ENCODE measurements at places on chromosomes 2 and 18.

GRCh38 chr2:76270096-76270710 lies 559.5 kb upstream of the GCFC2 start:
- no peak for DNase-seq

GRCh38 chr2:149739171-149739882 lies 151.8 kb upstream of the MMADHC start:
- DNase-seq: no peak

DNA sequence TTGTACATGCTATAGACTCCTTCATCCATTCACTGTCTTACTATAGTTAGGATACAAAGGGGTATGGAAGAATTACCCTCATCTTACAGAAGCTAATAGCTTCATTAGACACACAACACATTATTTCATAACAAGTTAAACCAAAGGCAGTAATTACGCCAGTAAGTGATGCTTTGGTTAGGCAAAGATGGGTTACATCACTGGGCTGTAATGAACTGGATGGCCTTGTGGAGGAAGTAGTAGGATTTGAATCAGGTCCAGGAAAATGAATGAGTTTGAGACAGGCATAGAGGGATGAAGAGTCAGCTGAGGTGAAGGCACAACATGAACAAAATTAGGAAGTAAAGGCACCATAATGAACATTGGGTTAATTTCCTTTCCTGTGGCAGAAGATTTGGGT lies 80.1 kb downstream of the SOCS6 start:
- DNase-seq: no peak

GRCh38 chr2:134375935-134376334 lies 122.1 kb downstream of the MGAT5 start:
- DNase-seq: no peak

DNA sequence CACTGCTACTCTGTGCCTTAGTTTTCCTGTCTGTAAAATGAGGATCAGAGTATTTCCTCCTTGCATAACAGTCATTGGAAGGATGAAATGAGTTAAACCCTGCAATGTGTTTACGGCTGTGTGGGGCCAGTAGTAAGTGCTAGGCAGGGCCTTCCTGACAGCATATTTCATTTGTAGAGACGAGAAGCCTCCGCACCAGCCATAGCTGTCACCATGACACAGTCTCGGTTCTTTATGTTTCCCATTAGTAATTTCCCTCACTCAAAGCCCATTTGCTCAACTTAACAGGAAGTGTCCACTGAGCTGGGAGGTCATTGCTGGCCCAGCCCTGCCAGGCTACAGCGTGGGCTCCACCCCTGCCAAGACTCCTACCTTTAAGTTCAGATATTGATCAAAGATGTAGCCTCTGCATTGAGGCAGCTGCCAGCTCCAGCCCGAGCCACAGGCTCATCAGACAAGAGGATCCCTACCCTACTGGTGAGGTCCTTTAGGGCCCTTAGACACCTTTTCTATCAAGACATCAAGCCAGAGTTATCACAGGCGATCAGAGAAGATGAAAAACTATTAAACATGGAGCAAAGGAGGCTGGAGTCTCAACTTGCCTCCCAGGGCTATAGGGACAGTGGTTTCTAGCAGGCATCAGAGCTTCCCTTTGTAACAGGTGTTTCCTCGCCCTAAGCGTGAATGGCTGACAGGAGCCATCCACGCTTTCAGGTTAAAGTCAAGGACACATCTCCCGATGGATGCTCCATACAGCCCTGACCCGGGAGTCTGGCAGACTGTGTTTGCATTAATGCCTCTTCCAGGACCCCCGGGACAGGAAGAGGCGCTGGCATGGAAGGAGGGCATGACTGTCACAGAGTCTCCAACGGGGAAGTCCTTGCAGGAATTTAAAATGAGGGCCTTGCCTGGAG lies 251.7 kb downstream of the NDUFA10 start:
- DNase-seq: no peak

DNA sequence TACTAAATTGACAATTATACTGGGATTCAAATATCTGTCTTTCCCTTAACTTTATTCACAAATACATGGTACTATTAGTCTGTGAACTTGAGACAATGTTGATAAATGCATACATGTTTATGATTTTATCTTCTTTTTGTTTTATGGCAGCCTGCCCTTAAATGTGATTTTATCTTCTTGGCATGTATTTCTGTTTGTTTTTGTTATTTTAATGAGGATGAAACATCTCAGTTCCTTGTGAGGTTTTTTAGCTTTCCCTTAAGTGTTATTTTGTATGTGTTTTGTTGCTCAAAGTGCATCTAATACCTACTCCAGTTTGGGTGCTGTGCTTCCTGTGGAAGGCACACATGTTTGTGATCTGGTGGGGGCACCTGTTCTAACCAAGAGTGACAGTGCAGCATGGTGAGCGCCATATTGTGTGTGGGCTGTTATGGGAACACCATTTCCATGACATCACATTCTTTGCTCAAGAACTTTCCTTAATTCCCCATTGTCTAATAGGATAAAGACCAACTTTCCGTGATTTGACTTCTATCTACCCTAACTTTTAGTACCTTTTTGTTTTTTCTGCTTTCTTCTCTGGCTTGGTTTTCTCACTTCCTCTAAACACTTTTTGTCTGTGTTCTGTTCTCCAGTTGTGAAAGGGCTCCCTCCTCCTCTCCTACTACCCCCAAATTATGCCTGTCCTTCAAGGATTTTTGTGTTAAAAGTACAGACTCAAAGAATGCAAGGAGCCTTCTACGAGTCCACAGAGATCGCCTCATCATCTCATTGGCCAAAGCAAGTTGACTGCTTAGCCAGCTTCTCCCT lies 162.1 kb upstream of the TTC39C start:
- no peak for DNase-seq

- DNase-seq: no peak
Measured at GRCh38 chr2:191222507-191222906, 22.7 kb upstream of the MYO1B start.

DNA sequence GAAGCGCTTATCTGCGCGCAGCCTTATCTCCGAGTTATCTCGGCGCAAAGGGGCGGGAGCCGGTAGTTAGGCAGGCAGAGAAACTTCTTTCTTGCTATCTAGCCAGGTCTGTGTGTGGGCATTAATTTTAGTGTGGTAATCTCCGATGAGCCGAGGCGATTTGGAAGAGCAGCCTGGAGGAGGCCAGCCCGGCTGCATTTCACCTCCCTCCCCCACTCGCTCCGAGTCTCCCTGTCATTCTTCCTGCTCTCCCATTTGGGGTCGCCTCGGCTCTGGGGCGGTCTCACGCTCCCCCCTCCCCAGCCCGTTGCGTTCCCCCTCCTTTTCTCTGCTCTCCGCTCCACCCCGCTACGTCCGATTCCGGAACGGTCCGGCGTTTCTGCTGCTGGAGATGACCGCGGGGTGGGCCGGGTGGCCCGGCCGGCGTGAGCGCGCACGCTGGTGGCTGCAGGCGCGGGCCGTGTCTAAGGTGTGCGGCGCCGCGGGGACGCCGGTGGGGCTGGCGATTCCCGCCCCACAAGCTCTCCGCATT lies 566 bp downstream of the GATA6 start:
- DNase-seq: no peak

GRCh38 chr18:23881778-23882177 lies 132.8 kb upstream of the TTC39C start:
- no peak for DNase-seq

- DNase-seq: peak; percentile 6
Measured at GRCh38 chr2:118056165-118056534, 32.1 kb upstream of the INSIG2 start.

GRCh38 chr2:225207043-225207442 lies 164.8 kb upstream of the DOCK10 start:
- no peak for DNase-seq

GRCh38 chr2:152568531-152568930 lies 148.7 kb downstream of the PRPF40A start:
- no peak for DNase-seq

GRCh38 chr2:133838642-133839365 lies 270.5 kb upstream of the NCKAP5 start:
- DNase-seq: no peak

GRCh38 chr2:118223992-118224894 lies 136.0 kb downstream of the INSIG2 start:
- DNase-seq: peak; percentile 26

DNA sequence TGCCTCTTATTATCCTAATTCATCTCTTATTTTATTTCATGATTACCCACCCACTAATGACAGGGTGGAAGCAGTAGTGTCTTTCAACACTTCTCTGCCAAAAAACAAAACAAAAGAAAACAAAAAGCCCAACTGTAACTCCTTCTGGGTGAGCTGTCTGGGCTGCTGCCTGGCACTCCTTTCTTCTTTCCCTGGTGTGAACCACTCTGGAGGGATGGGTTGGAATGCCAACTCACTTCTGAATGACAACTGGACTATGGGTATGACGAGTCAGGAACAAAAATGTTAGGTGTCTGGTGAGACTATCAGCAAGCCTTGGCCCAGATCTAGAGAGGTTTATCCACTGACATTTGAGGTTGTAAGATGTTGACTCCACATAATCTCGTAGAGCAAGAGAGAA lies 88.3 kb upstream of the ITGB6 start:
- no peak for DNase-seq

- DNase-seq: no peak
Measured at GRCh38 chr2:48435909-48436308, 94.0 kb upstream of the STON1 start.

GRCh38 chr2:212276813-212277212 lies 261.8 kb downstream of the ERBB4 start:
- DNase-seq: no peak

DNA sequence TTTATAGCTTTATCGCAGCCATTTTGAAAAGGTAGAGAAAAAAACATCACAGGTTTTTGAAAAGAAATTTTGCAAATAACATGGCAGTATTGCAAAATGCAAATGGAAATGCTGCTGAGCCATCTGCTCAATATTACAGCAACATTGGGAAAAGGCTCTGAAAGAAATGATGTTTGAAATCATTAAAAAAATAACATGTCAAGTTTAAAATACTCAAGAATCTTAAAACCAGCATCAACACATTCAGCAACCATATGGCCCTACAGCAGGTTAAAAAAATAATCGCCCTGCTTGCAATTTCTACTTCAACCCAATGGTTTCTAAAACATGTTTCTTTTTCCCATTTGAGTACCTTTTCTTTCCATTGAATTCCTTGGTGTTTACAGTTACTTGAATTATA lies 289.4 kb downstream of the AFF3 start:
- no peak for DNase-seq

- no peak for DNase-seq
Measured at GRCh38 chr18:13581496-13582177, 144.7 kb downstream of the FAM210A start.

GRCh38 chr2:79275197-79275596 lies 115.6 kb upstream of the REG3A start:
- no peak for DNase-seq

DNA sequence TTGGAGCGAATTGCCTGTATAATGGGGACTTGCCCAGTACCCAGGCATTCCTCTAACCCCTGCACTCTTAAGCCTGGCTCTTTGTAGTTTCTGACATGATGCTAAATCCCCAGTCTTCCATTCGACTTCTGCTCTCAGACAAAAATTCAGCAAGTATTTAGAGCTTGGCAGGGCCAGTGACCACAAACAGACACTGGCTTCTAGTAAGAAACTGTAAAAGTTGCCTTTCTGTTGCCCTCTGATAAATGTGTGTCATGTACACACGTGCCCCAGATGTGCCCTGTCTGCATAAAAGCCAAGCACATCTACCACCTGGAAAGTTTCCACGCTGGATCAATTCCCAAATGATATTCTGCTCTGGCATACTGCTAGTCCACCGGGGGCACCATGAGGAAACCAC lies 18.0 kb downstream of the PAX3 start:
- no peak for DNase-seq

DNA sequence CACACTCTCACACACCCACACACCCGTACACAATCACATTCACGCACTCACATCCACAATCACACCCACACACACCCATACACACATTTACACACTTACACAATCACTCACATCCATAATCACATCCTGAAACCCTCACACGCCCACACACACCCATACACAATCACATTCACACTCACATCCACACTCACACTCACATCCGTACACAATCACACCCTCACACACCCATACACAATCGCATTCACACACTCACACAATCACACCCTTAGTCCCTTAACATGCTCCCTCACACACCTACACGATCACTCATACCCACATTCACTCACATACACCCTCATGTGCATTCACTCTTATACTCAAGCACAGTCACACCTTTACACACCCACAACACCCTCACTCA lies 105.8 kb downstream of the ITGB1BP1 start:
- no peak for DNase-seq

DNA sequence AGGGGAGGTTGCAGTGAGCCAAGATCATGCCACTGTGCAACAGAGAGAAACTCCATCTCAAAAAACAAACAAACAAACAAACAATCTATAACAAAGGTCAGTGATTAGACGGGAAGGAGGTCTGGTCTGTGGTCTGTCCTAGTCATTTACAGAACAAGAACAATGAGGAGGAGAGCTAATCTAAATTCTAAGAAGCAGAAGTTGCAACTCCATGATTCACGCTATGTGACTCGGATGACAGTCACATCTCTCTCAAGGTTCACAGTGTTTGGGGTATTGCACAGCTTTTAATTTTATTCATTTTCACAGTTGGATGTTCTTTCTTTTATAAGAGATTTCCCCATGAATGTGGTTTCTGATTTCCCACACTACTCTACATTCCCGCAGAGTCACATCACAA lies 218.7 kb upstream of the PIEZO2 start:
- no peak for DNase-seq

DNA sequence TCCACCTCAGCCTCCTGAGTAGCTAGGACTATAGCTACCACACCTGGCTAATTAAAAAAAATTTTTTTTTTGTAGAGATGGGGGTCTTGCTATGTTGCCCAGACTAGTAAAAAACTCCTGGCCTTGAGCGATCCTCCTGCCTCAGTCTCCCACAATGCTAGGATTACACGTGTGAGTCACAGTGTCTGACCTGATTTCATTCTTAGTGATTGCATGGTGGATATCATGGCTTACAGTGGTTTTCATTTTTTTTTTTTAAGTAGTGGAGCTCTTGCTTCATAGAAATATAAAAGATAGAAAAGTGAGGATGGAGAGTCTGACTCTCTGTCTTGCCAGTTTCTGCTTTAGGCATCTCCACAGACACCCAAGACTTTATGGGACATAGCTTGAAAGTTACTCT lies 83.6 kb downstream of the CDC42EP3 start:
- DNase-seq: no peak

- DNase-seq: no peak
Measured at GRCh38 chr18:32779010-32779409, 6.2 kb upstream of the KLHL14 start.

DNA sequence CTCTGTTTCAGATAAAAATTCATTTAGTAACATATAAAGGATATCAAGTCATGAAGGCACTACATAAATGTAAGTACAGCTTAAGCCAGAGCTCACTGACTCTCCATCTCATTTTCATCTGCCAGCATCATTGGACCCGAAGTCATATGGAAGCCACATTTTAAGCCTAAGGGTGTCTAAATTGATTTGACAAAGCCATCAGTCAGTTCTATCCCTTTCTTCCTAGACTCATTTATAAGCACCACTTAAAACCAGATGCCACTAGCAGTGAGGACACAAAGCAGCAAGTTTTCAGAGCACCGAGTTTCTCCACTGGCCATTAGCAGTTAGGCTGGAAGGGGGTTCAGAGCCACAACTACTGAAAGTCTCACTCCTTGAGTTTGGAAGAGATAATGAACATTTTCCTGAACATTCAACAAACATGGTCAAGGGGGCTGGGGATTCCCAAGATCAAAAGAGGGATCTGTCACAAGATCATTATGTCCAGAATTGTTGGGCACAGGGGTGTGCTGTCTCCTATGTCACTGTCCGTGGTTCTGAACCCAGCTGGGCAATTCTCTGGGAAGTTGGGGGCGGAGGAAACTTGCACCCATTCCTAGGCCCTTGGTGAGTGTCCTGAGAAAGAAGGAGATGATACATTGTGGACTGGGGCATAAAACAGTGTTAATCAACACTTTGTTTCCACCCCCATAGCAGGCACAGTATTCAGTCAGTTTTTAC lies 158.5 kb upstream of the LMAN1 start:
- no peak for DNase-seq
